ENCODE measurements at places on chromosomes 5 and 9.

DNA sequence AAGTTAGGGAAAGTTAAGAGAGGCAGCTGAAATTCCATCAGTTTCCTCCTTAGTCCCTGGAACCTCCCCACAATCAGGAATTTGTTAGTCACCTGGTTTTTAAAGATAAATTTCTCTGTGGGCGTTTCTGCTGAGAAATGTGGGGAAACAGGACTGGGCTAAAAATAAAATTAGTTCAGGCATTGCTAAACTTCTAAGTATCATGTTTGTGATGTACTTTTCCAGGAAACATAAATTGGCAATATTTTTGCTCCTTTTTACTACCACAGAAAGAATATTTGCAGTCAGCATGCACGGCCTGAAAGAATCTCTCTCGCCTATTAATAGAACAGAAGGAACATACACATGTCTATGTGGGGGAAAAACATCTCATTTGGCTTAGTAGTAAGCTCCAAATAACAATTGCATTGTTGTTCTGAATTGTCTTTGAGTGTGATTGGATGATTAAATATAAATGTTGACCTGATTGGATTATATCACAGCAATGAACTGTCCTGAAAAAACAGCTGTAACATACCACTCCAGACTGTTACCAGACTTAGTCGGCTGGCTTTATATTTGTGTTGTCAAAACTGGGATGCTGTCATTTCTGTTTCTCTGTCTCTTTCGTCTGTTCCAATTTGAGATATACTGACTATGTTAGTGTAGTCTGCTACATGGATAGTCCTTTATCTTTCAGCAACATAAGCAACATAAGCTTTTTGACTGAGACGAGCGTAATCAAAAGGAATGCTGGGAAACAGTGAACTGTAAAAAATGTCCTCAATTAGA, 12.9 kb downstream of the TJP2 start:
- no peak for DNase-seq

GRCh38 chr9:127869310-127870152, 7.9 kb downstream of the AK1 start:
- peak; percentile 82 for DNase-seq

DNA sequence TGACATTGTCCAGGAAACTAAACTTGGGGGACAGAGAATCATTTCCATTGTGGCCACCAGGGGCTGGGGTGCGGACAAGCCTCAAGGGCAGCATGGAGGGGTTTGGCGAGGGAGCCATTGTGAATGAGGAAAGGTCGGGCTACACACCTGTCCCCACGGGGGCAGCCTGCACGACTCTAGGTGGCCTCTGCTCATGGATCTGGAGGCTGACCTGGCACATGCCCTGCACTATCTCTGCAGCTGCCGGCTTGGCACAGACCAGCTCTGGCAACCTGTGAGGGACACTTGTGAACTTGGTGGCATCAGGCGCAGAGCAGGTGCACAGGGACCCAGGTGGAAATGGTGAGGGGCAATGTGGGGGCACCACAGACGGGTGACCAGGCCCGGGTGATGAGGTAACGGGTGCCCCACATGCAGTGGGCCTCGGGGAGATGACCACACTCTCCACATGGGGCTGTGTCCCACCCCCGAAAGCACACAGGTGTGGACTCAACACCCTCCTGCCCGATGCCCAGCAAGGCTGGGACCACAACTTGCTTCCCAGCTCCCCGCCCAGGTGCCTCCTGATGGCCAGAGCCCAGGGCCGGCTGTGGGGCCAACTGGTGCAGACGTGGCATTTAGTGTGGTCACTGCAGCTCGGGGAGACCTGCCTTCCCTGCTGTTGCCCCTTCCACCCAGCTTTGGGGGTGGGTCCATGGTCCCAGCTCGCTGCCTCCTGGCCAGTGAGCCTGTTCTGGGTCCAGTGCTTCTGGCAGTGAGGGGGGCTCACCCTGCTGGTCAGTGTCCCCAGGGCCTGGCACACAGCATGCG, 60.9 kb upstream of the UBAC1 start:
- DNase-seq, result no peak

GRCh38 chr9:69265891-69266290, 59.1 kb upstream of the ENTREP1 start:
- DNase-seq, result no peak

GRCh38 chr9:33524306-33524947, 376 bp downstream of the ANKRD18B start:
- DNase-seq, result no peak

DNA sequence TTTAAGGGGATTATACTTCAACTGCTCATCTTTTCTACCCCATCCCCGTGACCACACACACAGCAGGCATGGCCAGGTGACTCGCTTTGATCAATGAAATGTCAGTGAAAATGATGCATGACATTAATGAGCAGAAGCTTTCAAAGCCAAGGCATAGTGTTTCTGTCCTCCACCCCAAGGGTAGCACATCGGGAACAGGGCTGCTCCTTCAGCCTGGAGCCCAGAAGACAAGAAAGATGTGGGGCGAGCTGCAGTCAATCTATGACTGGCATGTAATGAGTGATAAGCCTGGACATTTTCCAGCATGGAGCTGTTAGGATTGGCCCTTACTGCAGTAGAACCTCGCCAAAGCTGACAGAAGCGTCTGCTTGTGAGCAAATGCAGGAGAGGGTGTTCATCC, 122.6 kb upstream of the IRX2 start:
- no peak for DNase-seq

GRCh38 chr5:173729079-173729765, 112.8 kb upstream of the BOD1 start:
- DNase-seq, result no peak

DNA sequence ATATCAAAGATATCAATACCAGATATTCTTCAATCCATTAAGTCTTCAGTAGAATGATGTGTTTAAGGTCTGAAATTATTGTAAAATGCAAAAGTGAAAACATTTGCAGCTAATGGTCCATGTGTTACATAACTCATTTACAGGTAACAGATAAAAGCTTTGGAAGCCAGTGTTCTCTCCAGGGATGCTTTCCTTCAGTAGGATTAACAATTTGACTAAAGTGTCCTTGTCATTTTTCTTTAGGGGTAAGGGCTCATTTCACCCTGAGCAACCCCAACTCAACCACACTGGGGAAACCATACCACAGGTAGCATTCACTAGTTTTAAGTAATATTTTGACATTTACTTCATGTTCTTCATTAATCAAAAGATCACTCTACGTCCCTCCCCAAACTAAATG, 12.9 kb downstream of the HNRNPK start:
- no peak for DNase-seq

GRCh38 chr9:131732061-131732526, 7.8 kb downstream of the RAPGEF1 start:
- no peak for DNase-seq

GRCh38 chr9:7549249-7549648, 250.3 kb downstream of the DMAC1 start:
- DNase-seq, result no peak

- DNase-seq, result no peak
These were observed at the start of gene RASEF for GRCh38 chr9:83062651-83063527. Gene RASEF, minus strand, starts transcription at chr9:83063142. Its CDS starts 275 bp downstream, at chr9:83062867.

DNA sequence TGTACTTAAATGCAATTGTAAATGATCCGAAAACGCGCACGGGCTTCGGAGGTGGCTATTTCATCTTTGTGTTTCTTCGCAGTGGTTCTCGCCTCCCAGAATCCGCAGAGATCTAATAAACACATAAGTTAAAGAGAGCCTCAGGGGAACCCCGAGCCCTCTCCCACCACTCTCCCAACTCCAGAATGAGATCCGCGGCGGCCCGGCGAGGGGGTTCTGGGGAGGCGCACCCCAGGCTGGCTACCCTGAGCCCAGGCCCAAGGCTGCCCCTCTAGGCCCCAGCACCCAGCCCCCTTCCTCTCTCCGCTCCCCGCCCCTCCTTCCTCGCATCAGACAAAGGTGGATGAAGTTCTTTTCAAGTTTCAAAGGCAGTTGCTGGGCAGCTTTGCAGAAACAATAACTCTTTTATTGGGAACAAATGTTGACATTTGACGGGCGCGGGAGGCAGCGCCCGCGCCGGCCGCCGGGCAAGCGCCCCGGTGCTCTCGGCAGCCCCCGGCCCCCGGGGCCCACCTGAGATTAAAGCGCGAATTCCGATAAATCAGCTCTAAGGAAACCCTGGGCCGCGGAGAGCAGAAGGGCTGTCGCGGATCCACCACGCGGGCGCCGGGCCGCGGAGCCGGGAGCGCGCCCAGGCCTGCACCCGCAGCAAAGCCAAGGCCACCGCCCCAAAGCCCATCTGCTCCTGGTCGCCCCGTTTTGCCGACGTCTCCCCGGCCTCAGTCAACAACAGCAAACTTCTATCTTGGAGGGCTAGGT, 8.4 kb downstream of the IRX2 start:
- DNase-seq, result no peak

DNA sequence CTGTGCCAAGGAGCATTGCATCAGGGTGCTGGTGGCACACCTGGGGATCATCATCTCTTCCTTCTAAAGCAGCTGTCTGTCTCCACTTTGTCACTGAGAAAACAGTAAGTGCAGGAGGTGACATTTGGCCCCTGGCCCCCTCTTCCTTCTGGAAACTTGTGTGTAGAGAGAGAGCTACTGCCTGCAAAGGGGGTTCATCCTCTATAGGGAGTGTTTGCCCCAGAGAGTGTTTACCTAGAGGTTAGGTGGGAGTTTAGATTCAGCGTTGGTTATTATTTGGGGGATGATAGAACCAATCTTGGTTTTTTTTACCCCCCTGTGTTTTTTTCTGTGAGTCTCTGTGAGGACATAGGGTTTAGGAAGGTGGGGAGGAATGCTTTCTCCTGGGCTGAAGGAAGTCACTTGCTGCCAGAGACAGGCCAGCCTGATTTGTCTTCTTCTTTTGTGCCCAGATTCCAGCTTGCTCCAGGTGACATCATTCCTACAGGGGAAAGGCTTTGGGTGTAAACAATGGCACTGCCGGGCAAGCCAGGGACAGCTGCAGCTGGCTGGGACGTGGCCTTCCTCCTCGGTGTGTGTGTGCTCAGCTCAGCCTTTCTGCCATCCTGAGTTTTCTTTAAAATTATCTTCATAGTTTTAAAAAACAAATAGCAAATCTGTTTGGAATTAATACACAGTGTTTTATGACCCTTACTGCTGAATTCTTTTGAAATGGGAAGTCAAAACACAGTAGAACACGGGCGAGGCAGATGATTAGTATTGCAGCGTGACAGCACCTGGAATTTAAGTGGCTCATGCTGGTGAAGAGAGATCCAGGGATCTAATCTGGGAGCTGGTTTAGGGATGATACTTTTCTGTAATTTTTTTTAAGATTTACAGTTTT, 24.5 kb downstream of the PRRC2B start:
- DNase-seq, result no peak

DNA sequence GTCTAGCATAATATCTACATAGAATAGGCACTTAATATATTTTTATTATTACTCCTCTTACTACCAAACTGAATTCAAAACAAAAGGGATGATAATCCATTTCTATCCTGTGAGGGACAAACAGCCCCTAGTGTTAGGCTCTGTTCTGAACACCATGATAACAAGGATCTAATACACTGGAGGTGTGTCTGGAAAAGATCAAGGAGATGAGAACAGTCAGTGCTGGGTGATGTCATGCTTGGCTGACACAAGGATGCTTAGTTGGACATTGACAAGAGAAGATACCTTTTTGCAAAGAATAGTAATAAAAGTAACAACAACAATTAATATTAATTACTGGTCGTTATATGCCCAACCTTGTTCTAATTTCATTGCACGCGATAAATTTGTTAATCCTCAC, 458.7 kb downstream of the EBF1 start:
- no peak for DNase-seq

DNA sequence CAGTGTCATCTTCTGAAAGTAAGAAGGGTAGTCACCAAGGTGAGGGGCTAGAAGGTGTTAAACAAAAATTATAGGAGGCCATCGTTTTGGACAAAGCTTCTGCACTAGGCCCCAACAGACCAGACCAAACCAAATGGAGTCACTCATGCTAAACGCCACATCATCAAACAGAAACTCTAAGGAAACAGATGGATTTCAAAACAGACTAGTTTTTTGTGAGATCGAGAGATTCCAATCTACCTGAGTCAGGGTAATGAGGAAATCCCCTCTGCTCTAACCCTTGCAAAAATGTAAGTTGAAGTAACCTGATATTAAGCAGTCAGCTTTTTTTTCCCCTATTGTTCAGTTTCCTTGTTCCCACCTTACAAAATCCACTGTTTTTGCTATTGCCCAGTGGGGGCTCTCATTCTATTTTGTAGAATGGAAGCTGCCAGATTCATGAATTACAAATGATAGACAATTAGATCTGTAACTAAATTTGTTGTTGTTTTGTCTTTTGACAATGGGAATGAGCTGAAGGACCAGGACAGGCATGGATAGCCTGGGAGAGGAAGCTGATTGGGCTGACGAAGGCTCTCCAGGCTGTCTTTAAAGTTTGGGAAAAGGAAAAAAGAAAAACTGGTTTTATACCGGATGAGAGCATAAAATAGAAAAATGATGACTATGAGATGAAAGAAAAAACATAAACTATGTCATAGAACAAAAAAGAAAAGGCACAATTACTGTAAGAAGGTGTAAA, 94.7 kb upstream of the ADAMTSL1 start:
- DNase-seq, result no peak

GRCh38 chr5:133469252-133469651, 143.1 kb downstream of the FSTL4 start:
- DNase-seq, result no peak

DNA sequence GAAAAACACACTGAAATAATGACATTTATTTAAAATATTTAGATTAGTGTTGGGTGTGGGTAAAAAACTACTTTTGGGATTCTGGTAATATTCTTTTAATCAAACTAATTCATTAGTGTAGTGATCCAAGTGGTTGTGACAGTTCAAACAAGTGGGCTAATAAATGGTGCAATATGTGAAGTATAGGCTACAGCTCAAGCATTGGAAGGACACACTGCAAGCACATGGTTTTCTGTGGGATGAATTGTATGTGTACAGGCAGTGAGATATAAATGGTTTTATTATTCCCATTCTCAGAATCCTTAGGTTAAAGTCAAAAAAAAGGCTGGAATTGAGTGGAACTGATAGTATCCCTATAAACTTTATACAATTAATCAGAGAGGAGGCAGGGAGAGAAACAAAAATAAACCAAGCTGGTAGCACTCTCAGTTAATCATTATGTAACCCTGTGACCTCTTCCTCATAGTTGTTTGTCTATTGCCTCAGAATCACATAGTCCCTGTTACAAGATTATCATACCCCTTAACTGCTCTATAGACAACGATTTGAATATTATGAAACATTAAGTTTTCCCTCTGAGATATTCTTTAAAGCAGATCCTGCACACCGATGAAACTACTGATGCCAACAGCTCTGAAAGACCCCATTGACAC, 1755.4 kb upstream of the ACO1 start:
- no peak for DNase-seq
